ENCODE measurements at places on chromosomes 16 and 17. TPM values are rescaled to one million over a fixed set of nuclear protein-coding genes. Genes with fewer than 3 reads are reported as not detected.

ALOX12 gene
- total RNA-seq, result not detected

RUNDC3A gene
- total RNA-seq, result not detected

NPIPB8 gene
- not detected for total RNA-seq

FAM20A gene
- total RNA-seq, result not detected

C16orf89 gene
- total RNA-seq, result not detected

ITGAD gene
- not detected for total RNA-seq

TAC4 gene
- not detected for total RNA-seq

CCL2 gene
- 238 TPM for total RNA-seq

HP gene
- total RNA-seq, result not detected

SDR42E2 gene
- total RNA-seq, result 0.21 TPM

PRKAR1A gene
- total RNA-seq, result 257 TPM

TBC1D3B gene
- total RNA-seq, result 3.3 TPM

AURKB gene
- 104 TPM for total RNA-seq

SLC5A11 gene
- not detected for total RNA-seq

SPATA33 gene
- total RNA-seq, result 11.4 TPM

VAT1L gene
- 2.1 TPM for total RNA-seq
